Fibroblast of skin of left biceps (primary cell): ENCODE measurements at places on chromosomes 5 and 9.

DNA sequence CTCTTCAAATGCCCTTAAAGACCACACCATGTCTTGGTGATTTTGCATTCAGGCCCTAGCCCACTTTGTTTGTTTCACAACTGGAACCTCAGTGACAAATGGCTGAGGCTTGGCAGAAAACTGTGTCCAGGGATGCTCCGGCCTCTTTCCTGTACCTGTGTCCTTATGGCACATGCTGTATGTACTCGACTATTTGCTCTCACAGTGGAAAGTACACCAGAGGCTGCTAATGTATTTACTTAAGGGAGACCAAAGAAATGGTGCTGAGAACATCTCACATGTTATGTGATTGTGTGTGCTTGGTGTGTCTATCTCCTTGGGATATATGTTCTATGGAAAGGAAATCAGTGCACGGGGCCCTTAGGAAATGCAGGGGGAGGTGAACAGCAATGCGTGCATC, 263.3 kb downstream of the GADD45G start:
- no peak for DNase-seq

GRCh38 chr9:115213818-115214334, 95.9 kb upstream of the TNC start:
- DNase-seq, result peak; percentile 86

DNA sequence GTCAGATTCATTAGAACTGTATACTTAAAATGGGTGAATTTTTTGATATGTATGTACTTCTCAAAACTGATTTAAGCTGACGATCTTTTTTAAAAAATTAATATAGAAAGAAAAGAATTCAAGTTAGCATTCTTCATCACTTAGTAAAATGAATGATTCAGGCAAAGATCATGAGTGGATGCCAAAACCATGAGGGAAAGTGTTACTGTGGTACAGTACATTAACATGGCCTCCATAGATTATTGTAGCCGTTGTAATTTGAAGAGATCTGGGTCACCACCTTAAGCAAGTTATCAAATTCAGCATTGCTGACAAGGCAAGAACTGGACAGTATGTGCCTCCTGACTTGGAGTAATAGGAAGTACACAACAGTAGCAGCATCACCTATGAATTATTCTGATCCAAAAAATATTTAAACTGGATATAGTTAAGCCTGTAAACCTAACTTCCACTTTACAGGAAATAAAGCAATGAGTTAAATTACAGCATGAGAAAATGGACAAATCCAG, 29.7 kb downstream of the C9orf85 start:
- DNase-seq, result no peak

GRCh38 chr9:120833325-120833724, 9.4 kb downstream of the PSMD5 start:
- DNase-seq, result no peak

GRCh38 chr9:129482521-129483414, 138.1 kb downstream of the C9orf50 start:
- peak; percentile 93 for DNase-seq

GRCh38 chr5:91434348-91434747, 51.2 kb upstream of the ARRDC3 start:
- no peak for DNase-seq
